Activated CD4-positive, CD25-positive, alpha-beta regulatory T cell treated with anti-CD3 and anti-CD28 coated beads, Interleukin-2, amount 50 U/mL, for 72 hours (primary cell): ENCODE measurements at places on chromosomes 5 and 9.

GRCh38 chr5:168914491-168914890, 335.3 kb upstream of the PANK3 start:
- DNase-seq, result no peak

- DNase-seq, result no peak
Observed at GRCh38 chr9:134252084-134252830, 74.0 kb upstream of the RXRA start.

DNA sequence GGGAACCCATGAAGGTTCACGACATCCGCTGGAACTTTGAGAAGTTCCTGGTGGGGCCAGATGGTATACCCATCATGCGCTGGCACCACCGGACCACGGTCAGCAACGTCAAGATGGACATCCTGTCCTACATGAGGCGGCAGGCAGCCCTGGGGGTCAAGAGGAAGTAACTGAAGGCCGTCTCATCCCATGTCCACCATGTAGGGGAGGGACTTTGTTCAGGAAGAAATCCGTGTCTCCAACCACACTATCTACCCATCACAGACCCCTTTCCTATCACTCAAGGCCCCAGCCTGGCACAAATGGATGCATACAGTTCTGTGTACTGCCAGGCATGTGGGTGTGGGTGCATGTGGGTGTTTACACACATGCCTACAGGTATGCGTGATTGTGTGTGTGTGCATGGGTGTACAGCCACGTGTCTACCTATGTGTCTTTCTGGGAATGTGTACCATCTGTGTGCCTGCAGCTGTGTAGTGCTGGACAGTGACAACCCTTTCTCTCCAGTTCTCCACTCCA, 7.6 kb downstream of the GPX3 start:
- DNase-seq, result no peak

DNA sequence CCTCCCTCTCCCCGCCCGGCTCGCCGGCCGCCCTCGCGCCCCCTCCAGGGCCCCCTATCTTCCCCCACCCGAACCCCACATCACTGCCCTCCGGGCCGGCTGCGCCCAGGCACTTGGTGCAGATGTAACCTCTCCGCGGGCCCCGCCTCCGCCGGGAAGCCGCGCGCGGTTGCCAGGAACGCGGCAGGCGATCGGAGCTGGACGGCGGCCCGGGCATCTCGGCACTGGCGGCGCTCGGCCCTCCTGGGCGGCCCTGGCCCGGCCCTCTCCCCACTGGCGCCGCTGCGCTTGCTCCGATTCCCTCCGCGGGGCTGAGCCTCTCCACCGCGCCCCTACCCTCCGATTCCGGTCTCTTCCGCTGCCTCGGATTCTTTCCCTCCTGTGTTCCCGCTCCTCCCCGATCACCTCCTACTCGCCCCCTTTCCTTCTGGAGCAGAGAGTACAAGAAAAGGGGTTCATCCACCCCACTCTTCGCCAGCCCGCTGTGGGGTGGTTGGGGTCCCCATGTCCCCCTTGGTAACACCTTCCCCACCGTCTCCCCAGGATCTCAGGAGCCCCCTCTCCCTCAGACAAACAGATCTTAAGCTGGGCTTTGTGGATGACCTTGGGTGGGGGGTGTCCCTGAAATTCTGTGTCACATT, 70.6 kb downstream of the C9orf50 start:
- DNase-seq, result peak; percentile 40

DNA sequence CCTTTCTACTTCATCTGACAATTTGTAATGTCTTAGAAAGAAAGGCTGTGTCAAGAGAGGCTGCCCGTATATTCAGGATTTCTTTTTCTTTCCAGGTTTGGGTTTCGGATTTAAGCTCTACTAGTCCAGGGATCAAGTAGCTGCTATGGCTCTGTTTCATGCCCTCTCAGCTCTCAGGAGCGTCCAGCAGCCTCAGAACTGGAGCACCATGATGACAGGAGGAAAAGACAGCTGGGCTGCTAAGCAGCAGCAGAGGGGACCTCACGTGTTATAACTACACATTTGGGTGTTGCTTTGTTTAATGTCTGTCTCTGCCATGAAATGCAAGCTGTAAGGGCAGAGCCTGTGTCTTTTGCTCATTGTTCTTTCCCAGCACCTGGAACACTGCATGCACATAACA, 28.5 kb downstream of the TBC1D2 start:
- DNase-seq, result no peak

- DNase-seq, result no peak
Observed at GRCh38 chr5:117333011-117333410, 758.4 kb upstream of the SEMA6A start.

DNA sequence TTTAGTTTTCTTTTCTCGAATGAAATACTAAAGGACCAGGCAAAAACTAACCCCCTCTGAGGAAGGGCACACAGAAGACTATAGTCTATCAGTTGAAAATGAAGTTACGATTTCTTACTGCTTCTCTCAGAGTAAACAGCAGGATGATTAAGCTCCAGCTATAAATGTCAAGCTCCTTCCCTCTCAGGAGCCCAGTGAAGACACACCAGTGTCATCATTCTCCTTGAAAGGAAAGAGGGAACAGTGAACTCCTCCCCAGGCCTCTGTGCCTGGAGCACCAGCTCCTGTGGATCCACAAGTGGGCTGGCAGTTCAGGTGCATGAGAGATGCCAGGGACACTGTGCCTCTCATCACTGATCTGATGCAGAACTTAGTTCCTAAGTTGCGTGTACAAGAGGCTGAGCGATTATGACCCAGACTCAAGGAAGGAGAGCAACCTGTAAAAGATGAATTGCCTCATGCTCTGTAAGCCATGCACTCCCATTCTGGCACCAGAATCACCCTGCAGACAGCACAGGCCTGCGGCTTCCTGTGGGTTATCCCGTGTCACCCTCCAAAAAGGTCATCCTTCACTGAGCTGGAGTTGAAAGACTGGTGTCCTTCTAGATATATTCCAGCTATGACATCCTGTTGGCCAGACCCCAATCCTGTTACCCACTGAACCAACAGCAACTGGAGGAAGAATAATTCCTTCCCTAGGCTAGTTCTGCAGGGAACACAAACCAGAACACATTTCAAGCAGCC, 394.0 kb downstream of the SEMA5A start:
- DNase-seq, result no peak

- no peak for DNase-seq
Observed at GRCh38 chr9:36074870-36075532, 38.3 kb downstream of the RECK start.

DNA sequence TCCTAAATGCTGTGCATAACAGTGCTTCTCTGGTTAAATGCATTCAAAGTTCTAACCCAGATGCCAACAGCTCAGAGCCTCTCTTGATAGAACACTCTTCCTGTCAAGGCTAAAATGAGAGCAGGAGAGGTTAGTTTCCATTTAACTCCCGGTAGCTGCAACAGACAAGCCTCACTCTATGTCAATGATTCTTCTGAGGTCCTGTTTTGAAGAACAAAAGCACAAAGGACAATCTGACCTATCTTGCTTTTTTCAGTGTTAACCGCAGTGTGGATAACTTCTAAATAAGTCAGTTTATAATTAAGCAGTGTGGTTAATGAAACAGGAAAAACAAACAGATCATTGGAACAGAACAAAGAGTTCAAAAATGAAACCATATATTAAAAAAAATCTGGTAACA, 80.7 kb downstream of the ANKRD55 start:
- no peak for DNase-seq

DNA sequence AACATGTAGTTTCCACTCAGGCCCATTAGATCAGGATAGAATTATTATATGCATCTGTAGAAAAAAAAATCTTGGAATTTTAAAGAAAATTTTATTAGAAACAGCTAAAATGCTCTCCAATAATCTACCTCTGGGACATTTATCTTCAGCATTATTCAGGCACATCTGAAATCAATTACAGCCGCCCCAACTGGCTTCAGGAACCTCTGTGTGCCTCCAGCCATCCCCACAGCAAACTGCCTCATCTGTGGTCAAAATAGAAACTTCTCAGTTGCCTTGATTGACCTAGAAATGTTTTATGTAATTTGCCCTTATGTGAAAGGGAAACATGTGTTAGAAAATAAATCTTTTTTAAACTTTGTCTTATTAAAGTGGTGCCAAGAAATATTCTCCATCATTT, 120.1 kb upstream of the LPAR1 start:
- DNase-seq, result no peak

GRCh38 chr9:124000161-124000783, 11.3 kb upstream of the LHX2 start:
- DNase-seq, result no peak
